AG10803 (cell line): ENCODE measurements at places on chromosomes 5 and 9.

- peak; percentile 61 for DNase-seq
Measured at GRCh38 chr5:157100140-157100679, 8.6 kb downstream of the HAVCR2 start.

DNA sequence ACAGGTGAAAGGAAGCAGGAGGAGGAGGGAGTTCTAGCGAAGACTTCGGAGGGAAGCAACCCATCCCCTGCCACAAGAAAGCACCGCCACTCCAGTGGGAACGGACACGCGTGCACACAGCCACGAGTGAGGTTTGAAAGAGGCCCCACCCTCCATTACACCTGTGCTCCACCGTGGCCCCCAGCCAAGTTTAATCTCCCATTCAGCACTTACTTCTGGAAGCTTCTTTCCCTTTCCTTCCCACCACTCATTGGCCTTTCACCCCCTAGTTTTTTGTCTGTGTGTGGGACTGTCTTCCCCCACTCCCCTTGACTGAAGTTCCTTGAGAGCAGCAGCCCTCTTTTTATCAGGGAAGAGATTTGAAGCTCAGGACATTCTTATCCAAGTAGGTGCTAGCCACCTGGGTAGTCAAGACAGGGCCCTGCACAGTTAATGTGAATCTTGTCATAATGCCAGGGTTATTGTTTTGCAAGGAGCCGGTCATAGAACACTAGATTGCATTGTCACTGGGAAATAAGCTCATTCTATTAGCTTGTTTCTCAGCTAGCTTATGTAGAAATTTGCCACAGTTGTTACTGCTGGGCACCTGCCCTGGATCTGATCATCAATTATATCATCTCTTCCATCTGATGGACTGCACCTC, 256.0 kb downstream of the DOCK8 start:
- DNase-seq: no peak

- peak; percentile 77 for DNase-seq
Measured at GRCh38 chr5:40796487-40796889, 1.7 kb downstream of the PRKAA1 start.

- peak; percentile 58 for DNase-seq
Measured at GRCh38 chr9:2781336-2781735, 62.6 kb downstream of the PUM3 start.

- DNase-seq: no peak
Measured at GRCh38 chr9:4365055-4365454, 65.2 kb upstream of the GLIS3 start.

GRCh38 chr9:125992557-125992956, 245.4 kb downstream of the PBX3 start:
- no peak for DNase-seq

GRCh38 chr9:87034841-87035240, 87.5 kb upstream of the GAS1 start:
- peak; percentile 73 for DNase-seq

GRCh38 chr9:116269250-116269649, 115.7 kb downstream of the PAPPA start:
- no peak for DNase-seq

DNA sequence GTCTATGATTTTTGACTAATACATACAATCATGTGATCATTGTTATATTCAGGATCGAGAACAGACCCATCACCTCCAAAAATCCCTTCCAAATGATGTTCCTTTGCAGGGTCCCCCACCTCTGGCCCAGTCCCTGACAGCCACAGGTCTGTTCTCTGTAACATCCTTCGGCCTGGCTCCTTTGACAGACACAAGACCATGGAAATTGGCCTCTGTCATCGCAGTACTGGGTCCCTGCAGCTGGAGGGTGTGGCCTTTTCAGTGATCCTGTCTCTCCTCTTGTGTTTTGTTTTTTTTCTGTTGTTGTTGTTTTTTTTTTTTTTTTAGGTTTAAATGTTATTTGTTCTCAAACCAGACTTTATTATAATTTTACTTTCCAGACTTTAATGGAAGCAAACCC, 27.4 kb upstream of the ANKRD33B start:
- DNase-seq: no peak

DNA sequence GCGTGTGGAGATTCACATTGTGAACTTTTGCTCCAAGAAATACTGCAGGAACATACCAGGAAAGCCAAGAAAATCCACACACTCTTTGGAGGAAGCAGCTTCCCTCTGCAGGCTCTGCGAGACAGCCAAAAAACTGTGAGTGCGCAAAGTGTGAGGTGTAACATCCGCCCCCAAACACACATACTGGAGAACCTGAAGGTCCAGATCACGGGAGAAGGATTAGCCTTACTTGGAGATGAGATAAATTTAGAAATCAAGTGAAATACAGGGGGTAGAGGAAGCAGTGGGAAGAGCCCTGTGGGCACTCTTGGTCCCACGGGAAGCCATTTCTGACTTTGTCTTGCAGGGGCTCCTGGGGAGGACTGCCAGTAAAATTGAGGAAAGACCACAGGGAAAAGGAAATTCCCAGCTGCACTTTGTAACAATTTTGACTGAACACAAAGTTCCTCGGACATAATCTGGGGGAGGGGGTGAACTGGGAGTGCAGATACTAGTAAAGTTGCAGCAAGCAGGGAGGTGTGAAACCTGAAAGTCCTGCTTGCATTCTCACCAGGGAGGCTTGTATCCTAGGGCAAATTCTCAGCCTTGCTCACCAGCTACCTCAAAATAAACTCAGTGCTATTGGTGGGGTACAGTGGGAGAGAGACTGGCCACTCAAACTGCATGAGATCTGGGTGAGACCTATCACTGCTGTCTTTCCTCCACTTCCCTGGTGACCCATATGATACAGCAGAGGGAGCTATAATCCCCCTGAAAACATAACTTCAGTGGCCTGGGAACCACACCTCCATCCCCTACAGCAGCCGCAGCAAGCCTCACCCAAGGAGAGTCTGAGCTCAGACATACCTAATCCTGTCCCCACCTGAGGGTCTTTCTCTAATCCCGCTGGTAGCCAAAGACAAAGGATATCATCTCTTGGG, 109.1 kb downstream of the ALDH1A1 start:
- DNase-seq: no peak

DNA sequence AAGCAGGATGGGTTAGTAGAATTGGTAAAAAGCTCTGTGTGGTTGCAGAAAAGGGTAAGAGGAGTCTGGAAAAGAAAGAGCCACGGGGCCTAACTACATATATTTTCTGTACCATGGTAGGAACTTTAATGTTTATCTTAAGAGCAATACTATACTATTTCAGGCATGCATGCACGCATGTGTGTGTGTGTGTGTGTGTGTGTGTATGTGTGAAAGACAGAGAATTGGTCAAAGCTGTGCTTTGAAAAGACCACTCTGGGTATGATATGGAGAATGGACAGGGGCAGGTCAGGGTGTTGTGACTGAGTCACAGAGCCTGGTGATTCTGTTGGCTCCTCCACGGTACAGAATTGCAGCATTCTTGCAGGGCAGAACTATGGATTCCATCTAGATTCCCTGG, 339.3 kb downstream of the SLIT3 start:
- no peak for DNase-seq

DNA sequence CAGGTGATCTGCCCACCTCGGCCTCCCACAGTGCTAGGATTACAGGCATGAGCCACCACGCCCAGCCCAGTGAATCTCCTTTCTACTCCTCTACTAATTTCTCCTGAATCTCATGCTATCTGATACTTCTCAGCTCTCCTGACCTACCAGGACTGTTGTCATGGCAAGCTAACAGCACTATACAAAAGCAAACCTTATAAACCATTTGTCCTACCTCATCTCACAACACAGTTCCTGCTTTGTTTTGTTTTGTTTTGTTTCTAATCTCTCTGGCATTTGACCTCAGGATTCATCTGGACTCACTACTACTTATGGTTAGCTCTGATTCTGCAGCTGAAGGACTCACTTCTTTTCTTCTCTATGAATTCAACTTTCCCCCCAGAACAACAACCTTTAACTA, 734.8 kb downstream of the TLE1 start:
- no peak for DNase-seq

- no peak for DNase-seq
Measured at GRCh38 chr9:23582836-23583235, 243.2 kb downstream of the ELAVL2 start.

GRCh38 chr5:160547061-160547460, 125.4 kb downstream of the PTTG1 start:
- no peak for DNase-seq

DNA sequence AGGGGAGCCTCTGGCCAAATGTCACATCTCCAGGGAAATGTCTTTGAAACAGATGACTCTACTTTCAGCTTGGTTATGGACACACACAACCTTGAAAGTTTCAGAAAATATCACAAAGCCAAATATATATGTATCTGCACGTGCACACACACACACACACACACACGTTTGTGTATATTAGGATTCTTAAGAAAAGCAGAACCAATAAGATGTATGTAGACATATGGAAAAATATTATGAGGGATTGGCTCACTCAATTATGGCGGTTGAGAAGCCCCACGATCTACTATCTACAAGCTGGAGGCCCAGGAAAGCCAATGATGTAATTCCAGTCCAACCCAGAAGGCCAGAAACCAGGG, 194.9 kb downstream of the PALM2AKAP2 start:
- DNase-seq: no peak

GRCh38 chr5:58327289-58327688, 132.6 kb downstream of the PLK2 start:
- no peak for DNase-seq

DNA sequence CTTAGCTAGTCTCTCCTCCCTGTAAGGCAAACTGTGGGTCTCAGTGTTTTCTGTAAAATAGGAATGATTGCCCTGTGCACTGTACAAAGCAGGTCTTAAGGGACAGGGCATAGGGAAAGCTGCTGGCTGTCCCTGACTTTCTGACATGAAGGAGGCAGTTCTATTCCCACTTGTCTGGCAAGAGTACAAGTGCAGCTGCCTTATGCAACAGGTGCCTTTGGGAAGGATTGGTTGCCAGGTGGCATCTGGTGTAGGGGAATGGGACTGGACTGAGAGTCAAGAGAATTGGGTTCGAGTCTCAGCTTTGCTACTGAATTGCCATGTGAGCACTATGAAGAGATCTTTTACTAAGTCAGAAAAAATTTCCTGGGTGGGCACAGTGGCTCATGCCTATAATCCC, 10.0 kb downstream of the BSPRY start:
- no peak for DNase-seq
